Activated naive CD8-positive, alpha-beta T cell treated with anti-CD3 and anti-CD28 coated beads, Interleukin-2, amount 10 ng/mL, durations not matched to agents 7 days and 5 days (primary cell): ENCODE measurements at places on chromosomes 3 and 15. TPM values are rescaled to one million over a fixed set of nuclear protein-coding genes. Genes with fewer than 3 reads are reported as not detected.

GRCh38 chr3:114035896-114036295 is 20.4 kb downstream of the CCDC191 start:
- no peak for DNase-seq

Gene ROPN1B
- total RNA-seq, result not detected

GRCh38 chr3:134252766-134253165 is 2.1 kb upstream of the RYK start:
- DNase-seq, result no peak

DNA sequence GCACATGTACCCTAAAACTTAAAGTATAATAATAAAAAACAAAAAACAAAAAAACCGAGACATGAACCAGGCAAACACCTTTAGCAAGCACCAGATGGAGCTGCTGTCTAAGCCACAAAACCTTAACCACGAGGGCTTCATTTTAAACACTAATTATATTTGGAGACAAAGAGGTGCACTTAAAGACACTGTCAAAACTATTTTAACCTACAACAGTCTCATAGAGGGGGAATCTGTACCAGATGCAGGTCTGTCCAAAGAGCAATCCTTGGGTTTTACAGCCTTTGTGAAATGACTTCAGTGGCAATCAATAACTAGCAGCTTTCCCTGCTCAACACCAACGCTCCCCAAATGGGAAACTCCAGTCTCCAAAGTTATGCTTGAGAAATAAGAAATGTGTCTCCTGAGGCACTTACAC is 115.7 kb upstream of the TSPAN3 start:
- DNase-seq, result no peak

DNA sequence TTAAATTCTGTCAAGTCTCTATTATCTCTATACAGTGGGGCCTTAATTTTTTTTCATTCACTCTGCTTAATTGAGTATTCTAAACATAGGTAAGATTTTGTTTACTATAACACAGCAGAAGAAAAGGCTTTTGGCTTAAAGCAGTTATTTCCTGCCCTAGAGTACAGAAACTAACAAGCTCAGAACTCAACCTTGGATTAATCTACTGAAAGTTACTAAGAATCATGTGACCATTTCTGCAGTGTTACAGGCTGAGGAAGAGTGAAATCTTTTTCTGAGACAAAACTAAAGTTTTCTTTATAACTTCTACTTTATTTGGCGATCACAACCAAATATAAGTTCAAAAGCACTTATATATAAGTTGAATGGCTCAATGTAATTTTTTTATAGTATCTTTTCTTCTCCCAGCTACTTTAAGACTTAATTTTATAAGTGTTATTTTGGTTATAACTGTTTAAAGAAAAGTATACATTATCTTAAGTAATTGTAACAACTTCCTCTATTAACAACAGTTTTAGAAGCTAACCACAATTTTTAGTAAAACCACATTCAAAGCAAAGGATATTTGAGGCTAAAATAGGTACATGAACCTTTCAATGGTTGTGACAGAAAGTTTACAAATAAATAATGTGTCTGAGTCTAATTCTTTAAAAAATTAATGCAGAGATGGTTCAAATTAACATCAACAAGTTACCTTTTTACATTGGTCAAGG is 240.6 kb upstream of the NAALADL2 start:
- DNase-seq, result no peak

Gene TIGIT
- 35.5 TPM for total RNA-seq

- peak; percentile 74 for DNase-seq
Measured at GRCh38 chr3:192444096-192444790, 283.1 kb downstream of the FGF12 start.

Gene IL17RD
- total RNA-seq, result not detected

DNA sequence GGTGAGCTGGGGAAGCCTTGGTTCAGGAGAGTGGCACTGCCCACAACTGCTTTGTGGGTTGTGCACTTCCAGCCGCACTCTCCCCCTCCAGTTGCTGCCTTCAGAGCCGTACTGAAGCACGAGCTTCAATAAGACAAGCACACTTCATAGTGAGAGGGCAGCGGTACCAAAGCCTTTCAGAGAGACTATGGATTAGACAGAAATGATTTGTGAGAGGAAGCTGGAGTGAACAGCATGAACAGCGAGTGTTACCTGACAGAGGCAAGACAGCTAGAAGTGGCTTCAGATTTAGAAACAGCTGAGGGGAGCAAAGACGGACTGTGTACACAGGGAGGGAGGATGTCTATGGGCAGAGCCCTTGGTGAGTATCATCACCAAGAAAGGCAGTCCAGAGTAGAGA is 31.1 kb downstream of the HCLS1 start:
- DNase-seq, result no peak

GRCh38 chr3:190094160-190094718 is 26.5 kb downstream of the P3H2 start:
- DNase-seq, result no peak

- no peak for DNase-seq
Measured at GRCh38 chr3:36965440-36965839, 20.6 kb upstream of the TRANK1 start.

Gene KIF23
- total RNA-seq, result 50.7 TPM
